Bronchial smooth muscle cell (primary cell): ENCODE measurements at places on chromosomes 13 and 19. TPM values are rescaled to one million over a fixed set of nuclear protein-coding genes. Genes with fewer than 3 reads are reported as not detected.

The FUT1 gene
- total RNA-seq = under 0.01 TPM in 2 replicates

The PLEKHF1 gene
- total RNA-seq = 39.1 and 54.3 TPM in 2 replicates

The ZNF723 gene
- total RNA-seq = not detected in 2 replicates

The CYP2F1 gene
- not detected in 2 replicates for total RNA-seq

The CLC gene
- not detected in 2 replicates for total RNA-seq

The PTH2 gene
- not detected in 2 replicates for total RNA-seq

The DCT gene
- under 0.01 and 0.09 TPM in 2 replicates for total RNA-seq

The GARIN5A gene
- total RNA-seq = 0.26 and 0.47 TPM in 2 replicates

The ZNF491 gene
- total RNA-seq = 2.8 and 3.9 TPM in 2 replicates

The HPN gene
- total RNA-seq = 0.09 and 0.16 TPM in 2 replicates

The CIRBP gene
- total RNA-seq = 134 and 212 TPM in 2 replicates

The TGFBR3L gene
- 1.2 and 1.7 TPM in 2 replicates for total RNA-seq

The ZNF20 gene
- total RNA-seq = 3.8 and 4.4 TPM in 2 replicates

The FFAR3 gene
- total RNA-seq = not detected in 2 replicates

The LIPE gene
- total RNA-seq = 1.1 and 1.6 TPM in 2 replicates

The FBXO27 gene
- 1.9 and 4.5 TPM in 2 replicates for total RNA-seq

The RASGRP4 gene
- 0.34 TPM in 1 of 2 replicates, not detected in the other for total RNA-seq

The EPS8L1 gene
- 0.47 and 0.52 TPM in 2 replicates for total RNA-seq

The GPC5 gene
- total RNA-seq = 0.16 TPM in 1 of 2 replicates, not detected in the other

The KBTBD7 gene
- 6.9 and 7.7 TPM in 2 replicates for total RNA-seq

The ZNF880 gene
- total RNA-seq = 22.9 and 40.5 TPM in 2 replicates

The ZNF524 gene
- total RNA-seq = 12.1 and 13.2 TPM in 2 replicates

The LGI4 gene
- 0.47 and 0.52 TPM in 2 replicates for total RNA-seq
